ENCODE measurements at places on chromosomes 4 and X.

DNA sequence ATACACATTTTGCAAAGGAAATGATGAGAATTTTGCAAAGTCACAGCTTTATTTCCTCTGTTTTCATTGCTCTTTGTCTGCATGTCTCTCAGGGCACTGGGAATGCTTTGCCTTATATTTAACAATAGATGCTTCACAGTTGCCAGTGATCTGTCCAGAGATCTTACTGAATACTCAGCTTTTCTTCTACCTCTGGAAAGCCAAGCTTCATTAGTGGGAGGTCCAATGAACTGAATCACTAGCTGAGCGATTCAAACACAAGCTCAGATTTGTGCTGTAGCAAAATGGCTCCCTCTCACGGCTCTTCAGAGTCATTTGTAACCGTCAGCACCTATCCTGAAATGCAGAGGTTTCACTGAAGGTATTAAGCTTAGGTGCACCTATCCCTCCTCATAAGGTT, 138.9 kb downstream of the DCLK2 start:
- no peak for DNase-seq

GRCh38 chr4:46123913-46124755, at the start of gene GABRG1:
Gene GABRG1 (minus strand): TSS chr4:46124054. CDS start chr4:46123913, 141 bp downstream.
- DNase-seq, result no peak

DNA sequence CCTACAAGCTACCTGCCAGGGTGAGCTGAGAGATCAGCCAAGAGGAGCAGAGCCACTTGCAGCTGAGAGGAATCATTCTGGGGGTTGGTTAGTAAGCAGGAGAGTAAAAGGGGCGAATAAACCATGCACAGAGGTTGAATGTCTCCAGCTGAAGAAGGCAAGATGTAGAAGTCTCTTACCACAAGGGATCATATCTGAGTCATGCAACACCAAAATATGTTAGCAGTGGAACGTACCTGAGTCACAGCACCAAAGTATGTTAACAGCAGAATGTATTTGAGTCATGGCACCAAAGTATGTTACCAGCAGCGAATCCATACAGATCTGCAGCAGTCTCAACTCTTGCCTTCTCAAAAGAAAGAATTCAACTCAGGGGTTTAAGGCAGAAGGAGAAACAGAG, 29.9 kb downstream of the C4orf51 start:
- no peak for DNase-seq

GRCh38 chr4:169971456-169972015, 54.7 kb downstream of the MFAP3L start:
- no peak for DNase-seq

GRCh38 chr4:104735174-104735573, 240.5 kb upstream of the CXXC4 start:
- no peak for DNase-seq

- no peak for DNase-seq
Observed at GRCh38 chr4:182255441-182256190, 12.4 kb downstream of the TENM3 start.

GRCh38 chrX:20059467-20060128, 57.1 kb downstream of the MAP7D2 start:
- no peak for DNase-seq

DNA sequence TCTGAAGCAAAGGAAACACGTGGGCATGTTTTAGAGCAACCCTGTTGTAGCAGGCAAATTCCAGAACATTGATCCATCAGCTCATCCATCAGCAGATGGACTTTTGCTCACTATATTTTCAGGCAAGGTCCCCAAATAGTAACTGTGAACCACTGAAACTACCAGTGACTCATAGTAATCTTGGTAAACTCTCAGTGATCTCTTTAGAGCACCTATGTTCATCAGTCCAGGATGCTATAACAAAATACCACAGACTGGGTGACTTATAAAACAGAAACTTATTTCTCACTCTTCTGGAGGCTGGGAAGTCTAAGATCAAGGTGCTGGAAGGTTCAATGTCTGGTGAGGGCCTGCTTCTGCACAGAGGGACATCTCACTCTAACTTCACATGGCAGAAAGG, 28.9 kb upstream of the BTC start:
- DNase-seq, result no peak

Measured in NCI-H446 treated with DMSO at 0.1 percent for 48 hours (cell line).